ENCODE measurements at places on chromosomes 6 and 20. TPM values are rescaled to one million over a fixed set of nuclear protein-coding genes. Genes with fewer than 3 reads are reported as not detected.

GRCh38 chr6:33983109-33983716, 162.7 kb downstream of the GRM4 start:
- DNase-seq, result no peak

- DNase-seq, result no peak
Measured at GRCh38 chr6:118776607-118777549, 117.1 kb upstream of the ASF1A start.

DNA sequence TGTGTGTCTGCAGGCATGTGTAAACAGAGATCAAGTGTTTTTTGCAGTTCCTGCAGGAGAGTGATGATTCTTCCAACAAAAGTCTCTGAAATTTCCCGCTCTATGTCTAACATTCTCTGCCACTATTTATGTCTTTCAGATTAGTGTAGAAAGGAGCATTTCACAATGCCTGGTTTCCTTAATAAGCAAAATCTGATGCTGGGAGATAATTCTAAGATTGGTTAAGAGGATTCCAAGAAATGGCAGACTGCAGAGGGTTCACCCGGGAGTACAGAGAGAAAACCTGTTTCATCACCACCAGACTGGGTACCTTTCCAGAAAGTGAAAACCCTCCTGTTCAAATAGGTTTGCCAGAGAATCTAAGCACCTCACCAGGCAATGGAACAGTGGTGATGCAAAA, 62.7 kb downstream of the FOXC1 start:
- DNase-seq, result no peak

GRCh38 chr20:58308680-58309527, 611 bp upstream of the RAB22A start:
- peak; percentile 91 for DNase-seq

The LPIN3 gene
- 18.1 TPM for total RNA-seq

DNA sequence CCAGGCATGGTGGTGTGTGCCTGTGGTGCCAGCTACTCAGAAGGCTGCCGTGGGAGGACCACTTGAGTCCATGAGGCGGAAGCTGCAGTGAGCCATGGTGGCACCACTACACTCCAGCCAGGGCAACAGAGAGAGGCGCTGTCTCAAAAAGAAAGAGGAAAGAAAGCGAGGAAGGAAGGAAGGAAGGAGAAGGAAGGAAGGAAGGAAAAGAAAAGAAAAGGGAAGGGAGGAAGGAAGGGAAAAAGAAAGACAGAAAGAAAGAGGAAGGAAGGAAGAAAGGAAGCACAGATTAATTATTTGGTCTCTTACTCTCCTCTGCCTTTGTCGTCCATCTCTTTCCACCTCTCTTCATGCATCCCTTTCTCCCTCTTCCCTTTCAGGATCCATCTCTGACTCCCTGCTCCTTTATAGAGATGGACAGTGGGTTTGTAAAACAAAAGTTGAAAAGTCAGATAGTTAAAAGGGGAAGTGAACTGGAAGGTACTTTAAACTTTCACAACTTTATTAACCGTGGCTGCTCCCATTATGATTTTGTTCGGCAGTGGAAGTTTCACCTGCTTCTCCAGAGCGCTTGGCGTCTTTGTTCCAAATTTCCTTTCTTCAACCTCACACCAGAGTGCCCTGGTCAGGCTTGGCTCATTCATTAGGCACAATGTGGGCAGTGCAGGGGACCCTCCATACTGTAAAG, 1.5 kb downstream of the HLA-DQA1 start:
- DNase-seq, result no peak
